Left colon (tissue), 2 donors: ENCODE measurements at places on chromosomes 11 and 22. TPM values are rescaled to one million over a fixed set of nuclear protein-coding genes. Genes with fewer than 3 reads are reported as not detected.
A peak's percentile ranks its signal among the peaks of the same experiment; 100 is the strongest.

DNA sequence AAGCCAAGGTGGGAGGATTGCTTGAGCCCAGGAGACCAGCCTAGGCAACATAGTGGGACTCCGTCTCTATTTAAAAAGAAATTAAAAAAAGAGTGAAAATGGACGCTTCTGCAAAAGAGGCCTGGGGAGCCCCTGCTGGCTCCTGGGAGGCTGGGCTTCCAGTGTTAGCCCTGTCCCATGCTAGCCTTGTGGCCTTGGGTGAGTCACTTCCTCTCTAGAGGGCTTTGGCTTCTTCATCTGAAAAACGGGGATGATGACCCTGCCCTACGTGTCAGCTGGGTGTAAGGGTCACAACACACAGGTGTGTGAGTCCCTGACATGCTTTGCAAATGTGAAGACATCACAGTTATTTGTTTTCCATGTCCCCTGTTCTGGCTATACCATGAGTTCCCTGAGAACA is 32.8 kb downstream of the FAM227A start:
- DNase-seq, result no peak

DNA sequence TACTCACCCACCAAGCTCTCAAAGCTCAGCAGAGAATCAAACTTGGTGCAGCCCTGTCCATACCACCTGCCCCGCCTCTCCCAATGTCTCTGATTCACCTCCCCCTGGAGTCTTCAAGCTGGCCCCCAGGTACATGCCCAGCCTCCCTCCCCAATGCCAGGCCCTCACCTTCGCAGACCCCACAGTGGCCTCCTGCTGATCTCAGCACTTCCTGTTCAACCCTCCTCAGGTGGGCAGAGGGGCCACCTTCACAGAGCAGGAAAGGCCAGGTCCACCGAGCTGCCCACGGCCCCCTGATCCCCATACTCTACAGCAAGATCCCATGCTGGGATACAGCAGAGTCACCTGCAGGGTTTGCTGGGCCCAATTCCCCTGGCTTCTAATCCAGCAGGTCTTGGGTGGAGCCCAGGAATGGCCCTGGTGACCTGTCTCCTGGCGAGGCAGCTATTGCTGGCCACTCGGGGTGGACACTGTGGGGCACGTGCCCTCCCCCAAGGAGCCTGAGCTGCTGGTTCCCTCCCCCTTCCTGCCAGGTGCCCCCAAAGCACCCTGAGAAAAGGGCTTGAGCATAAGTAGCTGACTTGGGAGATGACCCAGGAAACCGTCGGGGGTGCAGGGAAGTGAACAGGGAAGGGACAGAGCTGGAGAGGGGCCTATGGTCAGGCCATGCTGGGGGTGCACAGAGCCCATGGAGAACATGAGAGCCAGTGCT is 150.7 kb downstream of the BRD1 start:
- DNase-seq, result no peak

- DNase-seq, result no peak
These were observed 66.0 kb downstream of the TBC1D22A start for GRCh38 chr22:46828323-46828900.

DNA sequence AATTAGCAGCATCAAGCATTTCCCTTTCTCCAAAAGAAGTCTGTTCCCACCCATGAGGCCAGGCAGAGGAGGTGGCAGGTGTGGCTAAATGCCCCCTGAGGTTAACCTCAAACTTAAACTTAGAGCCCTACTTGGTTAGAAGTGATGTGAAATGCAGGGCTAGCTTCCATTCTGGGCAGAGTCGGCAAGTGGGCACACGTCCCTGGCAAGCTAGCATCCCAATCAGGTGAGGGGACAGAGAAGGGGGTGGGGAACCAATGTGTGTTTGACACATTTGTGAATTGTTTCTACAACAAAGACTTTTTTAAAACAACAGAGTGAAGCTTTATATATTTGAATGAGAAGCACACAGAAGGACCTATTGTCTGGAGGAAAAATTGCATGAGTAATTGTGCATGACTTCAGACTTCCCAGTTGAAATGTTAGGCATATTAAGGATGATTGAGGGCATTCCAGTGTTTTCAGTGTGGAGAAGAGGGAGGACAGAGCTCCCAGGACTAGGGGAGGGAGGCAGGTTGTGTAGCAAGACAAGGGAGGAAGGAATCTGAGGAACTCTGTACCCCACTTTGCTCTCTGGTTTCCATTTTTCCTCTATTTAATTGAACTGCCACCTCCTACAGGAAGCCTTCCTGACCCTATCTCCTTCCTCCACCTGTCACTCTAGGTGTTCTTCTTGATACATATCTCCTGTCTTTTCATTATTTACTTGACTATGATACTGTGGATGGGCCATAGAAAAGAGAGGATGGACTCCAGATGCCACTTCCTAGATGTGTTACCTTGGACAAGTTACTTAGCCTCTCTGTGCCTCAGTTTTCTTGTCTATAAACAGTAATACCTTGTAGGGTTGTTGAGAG is 83.3 kb upstream of the PICALM start:
- no peak for DNase-seq

- no peak for DNase-seq
These were observed 61.0 kb downstream of the CYTH4 start for GRCh38 chr22:37343348-37343747.

GRCh38 chr11:86620891-86621521 is 51.4 kb downstream of the ME3 start:
- no peak for DNase-seq

- DNase-seq, result no peak
These were observed 1319.9 kb downstream of the LRRC4C start for GRCh38 chr11:40139536-40139935.

The POU2AF2 gene
- 1.5 TPM for total RNA-seq

DNA sequence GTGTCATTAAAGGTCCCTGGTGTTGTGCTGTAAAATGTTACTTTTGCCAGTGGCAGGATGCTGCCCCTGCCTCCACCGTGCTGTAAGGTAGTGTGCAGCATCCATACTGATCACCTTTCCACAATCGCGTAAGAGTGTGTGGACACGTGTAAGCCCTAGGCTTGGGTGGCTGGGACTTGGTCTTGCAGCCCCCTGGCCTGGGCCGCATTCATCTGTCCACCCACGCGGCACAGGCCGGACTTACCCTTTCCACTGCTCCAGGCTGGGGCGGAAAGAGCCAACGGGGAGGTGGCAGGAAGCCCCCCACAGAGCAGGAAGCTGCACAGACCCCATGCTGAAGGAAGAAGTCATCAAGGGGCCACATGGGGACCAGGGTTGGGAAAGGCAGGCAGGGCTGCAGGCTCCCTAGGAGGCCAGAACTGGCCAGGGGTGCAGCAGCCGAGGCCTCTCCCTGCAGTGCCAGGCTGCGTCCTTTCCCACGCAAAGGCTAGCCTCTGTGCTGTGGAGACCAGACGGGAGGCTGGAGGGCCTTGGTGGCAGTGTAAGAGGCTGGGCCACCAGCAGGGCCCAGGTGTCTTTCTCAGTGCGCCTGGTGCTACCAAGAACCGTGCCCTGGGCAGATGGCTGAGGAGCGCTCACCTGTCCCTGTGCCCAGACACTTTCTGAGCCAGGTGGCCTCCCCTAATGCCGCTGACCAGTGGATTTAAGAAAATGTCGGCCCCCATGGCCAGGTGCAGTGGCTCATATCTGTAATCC is 11.7 kb upstream of the TMEM191C start:
- no peak for DNase-seq

The C11orf86 gene
- total RNA-seq, result 82.9 TPM

DNA sequence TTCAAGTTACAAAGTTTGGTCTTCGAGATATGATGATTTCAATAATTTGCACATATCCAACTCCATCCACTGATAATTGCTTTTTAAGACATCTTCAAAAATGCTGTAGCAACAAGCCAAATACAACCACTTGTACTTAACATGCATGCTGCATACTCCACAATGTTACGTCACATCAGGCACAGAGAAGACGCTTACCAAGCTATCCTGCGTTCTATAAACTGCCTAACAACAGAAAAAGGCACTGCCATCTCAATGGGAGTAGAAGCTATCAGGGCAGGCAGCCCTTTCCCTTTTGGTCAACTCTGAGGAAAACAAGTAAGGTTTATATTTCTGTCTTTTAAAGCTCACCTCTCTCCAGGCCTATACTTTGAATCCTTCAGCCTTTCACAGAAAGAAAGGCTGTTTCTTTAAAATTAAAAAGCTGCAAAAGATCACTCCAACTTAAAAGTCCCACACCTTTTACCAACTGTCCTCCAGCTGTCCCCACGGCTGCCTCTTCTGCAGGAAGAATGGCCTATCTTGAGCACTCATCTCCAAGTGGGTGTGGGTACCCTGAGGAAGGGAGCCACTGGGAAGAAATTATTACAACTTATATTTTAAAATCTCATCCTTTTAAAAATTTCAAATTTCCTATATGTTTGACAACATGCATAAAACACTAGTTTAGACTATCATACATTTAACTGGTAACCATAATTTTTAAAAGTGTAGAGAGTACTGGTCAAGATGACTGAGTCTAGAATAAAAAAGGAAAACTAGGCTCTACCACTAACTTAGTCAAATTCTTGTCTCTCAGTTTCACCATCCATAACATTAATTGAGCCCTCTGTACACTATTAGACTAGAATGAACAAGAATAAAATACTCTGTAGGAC is 14.5 kb downstream of the PHF21A start:
- no peak for DNase-seq

The PGA5 gene
- not detected for total RNA-seq

GRCh38 chr11:94885133-94885532 is 88.2 kb downstream of the CWC15 start:
- DNase-seq, result no peak

DNA sequence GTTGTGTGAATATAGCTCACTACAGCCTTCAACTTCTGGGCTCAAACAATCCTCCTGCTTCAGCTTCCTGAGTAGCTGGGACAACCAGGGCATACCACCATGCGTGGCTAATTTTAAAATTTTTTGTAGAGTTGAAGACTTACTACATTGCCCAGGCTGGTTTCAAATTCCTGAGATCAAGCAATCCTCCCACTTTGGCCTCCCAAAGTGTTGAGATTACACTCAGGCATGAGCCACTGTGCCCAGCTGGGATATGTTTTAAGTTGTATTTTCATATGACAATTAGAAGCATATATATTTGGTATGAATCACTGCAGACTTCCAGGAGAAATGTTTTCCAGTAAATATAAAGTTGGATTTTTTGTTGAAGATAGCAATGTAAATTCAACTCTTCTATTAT is 15.4 kb downstream of the DDX10 start:
- DNase-seq, result no peak

DNA sequence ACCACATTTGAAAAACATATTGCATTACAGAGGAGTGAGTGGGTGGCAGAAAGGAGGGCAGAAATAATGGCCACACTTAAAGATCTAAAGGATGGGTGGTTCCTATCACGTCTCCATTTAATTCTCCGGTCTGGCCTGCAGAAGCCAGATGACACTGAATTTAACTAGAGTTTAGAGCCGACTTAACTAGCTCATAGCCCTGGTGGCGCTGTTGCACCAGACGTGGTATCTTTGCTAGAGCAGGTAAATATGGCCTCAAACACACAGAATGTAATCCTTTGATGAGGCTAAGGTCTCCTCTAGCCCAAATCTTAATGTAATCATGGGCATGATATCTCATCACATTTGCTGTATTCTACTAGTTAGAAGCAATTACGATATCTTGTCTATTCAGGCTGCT is 51.5 kb upstream of the GAL start:
- peak; percentile 79 for DNase-seq

DNA sequence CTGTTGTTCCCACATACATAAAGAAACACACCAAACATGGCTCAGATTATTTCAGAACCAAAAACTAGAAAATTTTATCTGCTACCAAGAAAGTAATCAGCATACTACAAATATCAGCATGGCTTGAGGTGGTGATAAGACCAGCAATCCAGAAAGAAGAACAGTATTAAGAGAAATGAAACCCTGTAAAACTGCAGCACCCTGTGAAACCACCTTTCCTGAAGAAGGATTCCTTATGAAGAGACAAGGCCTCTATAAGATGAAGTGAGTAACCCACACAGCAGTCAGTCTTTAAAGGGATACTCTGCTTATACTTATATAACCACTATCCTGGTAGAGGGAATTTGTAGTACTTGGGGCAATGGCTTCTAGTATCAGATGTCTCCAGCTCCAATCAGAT is 49.9 kb downstream of the RSF1 start:
- DNase-seq, result no peak

DNA sequence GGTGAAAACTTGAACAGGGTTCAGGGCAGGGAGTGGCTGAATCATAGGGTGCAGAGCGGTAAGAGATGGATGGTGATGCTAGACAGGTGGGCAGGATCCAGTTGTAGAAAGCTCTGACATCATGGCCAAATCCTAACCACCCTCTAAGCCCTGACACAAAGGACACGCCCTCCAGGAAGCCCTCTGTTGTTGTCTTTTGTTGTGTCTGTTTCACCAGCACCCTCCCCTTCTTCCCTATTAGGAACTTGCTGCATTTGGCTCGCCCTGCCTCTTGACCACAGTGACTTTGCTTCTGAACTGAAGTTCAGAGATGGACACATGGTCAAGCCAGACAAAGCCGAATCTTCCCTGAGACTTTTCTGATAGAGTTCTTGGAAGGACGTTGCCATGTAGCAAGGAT is 14.2 kb upstream of the APOL6 start:
- no peak for DNase-seq

The SLC17A6 gene
- not detected for total RNA-seq
